ENCODE measurements at places on chromosomes 6 and 20.

DNA sequence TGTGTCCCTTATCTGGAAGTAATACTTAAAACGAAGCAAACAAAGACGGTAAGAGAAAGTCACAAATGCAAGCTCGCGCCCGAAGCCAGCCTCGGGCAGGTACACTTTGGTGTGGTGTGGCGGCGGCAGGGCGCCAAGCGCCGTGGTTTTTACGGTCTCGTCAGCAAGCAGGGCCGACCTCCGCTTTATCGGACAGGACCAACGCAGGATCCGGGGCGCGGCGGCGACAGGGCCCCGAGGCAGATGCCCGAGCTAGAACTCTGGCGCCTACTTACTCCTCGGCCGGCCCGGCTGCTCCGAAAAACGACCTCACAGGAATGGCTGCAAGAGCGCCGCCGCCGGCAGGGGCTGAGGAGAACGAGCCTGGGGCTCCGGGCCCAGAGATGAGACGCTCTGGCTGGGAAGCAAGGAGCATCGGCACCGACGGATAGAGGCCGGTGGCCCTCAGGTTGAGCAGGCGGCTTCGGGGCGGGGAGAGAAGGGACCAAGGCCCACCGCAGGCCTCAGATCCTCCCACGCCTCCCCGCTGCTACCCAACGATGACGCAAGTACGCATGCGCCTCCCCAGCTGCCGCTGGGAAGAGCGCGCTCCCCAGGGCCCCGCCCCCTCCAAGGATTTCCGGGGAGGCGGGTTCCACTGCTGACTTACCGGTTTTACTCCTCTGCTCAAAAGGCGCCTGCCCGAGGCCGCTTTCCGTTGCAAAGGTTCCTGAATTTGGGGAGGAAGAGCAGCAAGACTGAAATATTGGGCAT, 60.6 kb downstream of the FAM217A start:
- DNase-seq, result peak; percentile 75

GRCh38 chr6:67663105-67663895, 971.8 kb upstream of the ADGRB3 start:
- no peak for DNase-seq

GRCh38 chr6:159038914-159039884, 5.6 kb downstream of the TAGAP start:
- DNase-seq, result no peak

- no peak for DNase-seq
Measured at GRCh38 chr20:32006841-32007786, 3.1 kb upstream of the CCM2L start.

DNA sequence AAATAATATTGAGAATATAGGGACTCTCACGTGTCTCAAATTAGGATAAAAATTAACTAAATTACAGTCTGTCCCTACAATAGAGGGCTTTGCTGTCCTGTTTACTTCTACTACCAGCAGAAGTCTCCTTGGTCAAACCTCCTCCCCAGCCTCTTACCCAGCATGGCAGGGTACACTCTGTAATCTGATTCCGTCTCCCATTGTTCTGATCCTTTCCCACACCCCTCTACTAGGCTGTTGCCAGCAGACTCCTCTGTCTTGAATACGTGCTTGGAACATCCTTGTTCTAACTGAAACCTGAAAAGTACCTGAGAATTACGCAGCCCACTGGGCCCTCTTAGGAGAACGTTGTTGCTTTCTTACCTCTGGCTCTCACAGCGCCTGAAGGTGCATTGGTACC, 112.2 kb upstream of the PREP start:
- DNase-seq, result no peak

DNA sequence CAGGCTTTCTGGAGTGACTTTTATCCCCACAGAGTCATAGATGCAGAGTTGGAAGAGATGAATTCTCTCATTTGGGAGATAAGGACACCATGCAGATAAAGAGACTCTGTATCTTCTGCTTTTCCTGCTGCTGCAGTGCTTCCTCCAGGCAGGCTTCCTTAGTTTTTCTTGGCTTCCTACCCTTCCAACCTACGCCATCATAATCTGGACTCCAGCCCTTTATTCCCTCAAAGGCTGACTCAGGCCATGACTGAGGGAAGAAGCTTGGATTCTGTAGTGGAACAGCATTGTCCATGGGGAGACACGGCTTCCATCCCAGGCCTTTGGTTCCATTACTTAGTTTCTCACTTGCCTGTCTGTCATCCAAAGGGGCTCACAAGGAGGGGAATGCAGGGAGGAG, 6.5 kb upstream of the RNF24 start:
- no peak for DNase-seq

DNA sequence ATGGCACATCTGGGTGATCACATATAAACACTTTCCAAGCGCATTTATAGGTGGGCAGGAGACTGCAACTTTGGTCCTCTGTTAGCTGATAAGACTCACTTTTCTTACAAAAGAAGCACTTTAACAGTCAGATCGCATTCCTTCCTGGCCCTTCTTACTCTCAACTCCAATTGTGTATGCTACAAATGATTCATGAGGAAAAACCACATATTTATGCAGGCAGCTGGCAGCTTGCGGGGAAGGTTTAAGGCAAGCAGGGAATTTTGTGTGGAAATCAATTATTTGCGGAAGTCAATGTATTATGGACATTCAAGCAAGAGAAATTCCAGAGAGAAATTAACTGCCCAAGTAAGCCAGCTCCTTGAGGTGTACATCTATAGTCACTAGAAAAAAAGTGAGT, 194.0 kb downstream of the PKHD1 start:
- no peak for DNase-seq

GRCh38 chr20:745683-746301, 22.5 kb downstream of the SLC52A3 start:
- DNase-seq, result no peak

GRCh38 chr20:33284284-33284683, 1.3 kb downstream of the BPIFB1 start:
- DNase-seq, result no peak

DNA sequence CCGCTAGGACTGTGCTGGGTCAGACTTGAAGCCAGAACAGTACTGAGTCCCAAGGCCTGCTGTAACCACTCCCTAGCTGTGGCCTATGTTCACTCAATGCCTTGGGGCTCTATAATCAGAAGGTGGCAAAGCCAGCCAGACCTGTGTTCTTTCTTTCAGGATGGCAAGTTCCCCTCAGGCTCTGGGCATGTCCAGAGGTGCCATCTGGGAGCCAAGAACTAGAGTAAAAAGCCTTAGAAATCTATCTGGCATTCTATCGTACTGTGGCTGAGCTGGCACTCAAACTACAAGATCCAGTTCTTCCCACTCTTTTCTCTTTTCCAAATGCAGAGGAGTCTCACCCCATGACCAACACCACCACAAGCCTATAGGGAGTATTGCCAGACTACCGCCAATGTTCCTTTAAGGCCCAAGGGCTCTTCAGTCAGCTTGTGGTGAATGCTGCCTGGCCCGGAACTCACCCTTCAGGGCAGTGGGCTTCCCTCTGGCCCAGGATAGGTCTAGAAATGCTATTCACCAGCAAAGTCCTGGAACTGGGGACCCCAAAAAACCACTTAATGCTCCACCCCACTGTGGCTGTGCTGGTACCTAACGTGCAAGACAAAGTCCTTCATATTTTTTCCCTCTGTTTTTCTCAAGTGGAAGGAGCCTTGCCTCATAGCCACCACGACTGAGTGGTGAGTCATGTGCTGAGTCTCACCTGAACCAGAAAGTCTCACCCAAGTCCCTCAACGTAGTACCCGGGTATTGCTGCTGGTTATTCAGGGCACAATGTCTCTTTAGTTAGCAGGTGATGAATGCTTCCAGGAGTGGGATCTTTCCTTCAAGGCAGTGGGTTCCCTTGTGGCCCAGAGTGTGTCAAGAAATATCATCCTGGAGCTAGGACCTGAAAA, 8.6 kb upstream of the SIRPB2 start:
- no peak for DNase-seq

DNA sequence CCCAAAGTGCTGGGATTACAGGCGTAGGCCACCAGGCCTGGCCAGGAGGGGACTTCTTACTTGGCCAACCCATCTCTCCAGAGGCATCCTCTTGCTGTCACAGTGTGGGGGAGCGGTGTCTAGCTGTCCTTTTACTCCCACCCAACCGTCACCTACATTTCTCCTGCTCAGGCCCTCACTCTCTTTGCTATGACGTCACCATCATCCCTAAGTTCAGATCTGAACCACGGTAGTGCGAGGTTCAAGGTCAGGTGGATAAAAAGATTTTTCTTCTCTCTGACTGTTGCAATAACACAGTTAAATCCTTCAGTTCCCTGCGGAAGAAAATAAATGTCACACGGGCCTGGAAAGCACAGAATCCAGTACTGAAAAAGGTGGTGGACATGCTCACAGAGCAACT, 7.3 kb upstream of the RAET1L start:
- no peak for DNase-seq

DNA sequence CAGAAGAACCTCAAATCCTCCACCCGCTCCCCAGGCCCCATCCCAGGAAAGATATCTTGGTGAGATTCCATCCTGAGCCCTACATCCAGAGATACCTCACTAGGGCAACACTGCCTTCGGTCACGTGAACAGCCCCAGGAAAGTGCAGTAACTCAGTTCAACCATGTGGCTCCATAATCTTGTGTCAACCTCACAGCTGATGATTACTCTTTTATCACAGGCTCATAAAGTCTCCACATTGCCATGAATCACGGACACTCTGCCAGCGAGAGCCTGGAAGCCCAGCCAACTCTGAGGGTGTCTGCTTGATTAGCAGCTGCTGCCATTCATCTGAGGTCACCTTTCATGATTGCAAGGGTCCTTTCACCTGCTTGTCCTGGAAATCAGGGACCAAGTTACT, 175.8 kb upstream of the LRFN2 start:
- no peak for DNase-seq

GRCh38 chr6:154343473-154344308, 12.9 kb downstream of the IPCEF1 start:
- no peak for DNase-seq

DNA sequence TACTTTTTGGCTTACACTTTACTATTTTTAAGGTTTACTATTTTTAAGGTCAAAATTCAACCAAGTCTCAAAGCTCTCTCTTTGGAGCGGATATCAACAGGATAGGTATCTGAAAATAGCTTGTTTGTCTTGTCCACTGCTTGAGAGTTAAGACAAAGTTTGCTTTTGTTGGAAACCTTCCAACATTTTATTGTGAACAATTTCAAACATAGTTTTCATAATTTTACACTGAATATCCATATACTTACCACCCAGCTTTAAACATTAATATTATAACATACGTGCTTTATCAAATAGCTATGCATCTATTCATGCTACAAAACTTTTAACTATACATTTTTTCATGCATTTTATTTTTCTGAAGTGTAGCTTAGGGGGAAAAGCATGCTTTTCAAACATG, 109.9 kb downstream of the FYN start:
- no peak for DNase-seq

GRCh38 chr6:152085451-152085921, 278.0 kb downstream of the ESR1 start:
- no peak for DNase-seq

- no peak for DNase-seq
Measured at GRCh38 chr20:50197463-50198179, 7.0 kb downstream of the CEBPB start.

GRCh38 chr6:157388924-157389323, 7.9 kb downstream of the ZDHHC14 start:
- DNase-seq, result no peak

DNA sequence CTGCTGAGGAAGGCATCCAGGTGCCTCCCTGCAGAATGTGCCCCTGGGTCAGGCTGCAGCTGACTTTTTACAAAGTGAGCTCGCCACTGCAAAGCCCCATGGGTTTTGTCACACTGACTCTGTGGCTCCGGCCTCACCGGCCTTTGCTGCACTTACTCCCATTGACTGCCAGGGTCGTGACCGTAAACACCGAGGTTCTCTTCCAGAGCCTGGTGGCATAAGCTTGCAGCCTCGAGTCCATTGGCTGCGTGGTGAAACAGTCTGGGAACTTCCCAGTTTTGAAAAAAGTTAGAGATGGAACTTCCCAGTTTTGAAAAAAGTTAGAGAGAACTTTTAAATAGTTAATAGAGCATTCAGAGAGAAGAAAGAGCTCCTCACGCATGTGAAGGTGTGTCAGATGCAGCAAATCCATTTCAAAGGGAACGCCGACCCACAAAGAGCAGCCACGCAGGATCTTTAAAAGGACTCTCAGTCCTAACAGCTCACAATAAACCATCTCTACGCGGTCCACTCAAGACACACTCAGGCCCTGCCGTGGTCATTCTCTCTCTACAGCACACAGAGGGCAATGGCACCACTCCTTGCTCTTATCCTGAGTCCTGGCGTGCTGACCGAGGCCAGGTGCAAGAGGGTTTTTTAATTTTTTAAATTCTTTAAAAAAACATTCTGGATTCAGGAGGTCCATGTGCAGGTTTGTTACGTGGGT, 12.8 kb downstream of the RAMACL start:
- no peak for DNase-seq

- DNase-seq, result no peak
Measured at GRCh38 chr6:71082033-71082650, 125.3 kb upstream of the B3GAT2 start.

DNA sequence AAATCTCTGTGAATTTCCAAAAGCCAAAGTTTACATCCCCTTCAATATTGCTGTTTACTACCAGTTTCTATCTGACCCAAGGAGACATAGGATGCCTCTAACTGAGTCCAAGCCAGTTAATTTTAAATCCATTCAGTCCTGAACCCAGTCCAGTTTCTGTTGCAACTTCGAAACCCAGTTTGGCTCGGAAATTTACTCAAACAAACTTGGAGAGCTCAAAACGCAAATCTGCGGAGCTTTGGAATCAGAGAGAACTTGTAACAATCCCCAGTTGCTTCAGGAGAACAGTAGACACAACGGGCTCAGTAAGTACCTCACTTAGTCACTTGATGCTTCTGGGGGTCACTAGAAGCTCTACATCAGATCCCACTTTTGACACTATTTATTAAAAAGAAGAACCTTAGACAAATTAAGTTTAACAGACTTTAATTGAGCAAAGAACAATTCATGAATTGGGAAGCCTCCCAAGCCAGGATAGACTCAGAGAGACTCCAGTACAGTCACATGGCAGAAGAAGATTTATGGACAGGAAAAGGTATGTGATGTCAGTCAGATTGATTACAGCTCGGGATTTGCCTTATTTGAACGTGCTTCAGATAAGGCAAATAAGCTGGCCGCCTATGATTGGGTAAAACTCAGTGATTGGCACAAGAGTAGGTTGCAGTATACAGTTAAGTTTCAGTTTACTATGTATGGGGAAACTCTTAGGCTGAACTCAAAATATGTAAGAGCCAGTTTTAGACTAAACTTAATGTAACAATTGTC, 118.0 kb downstream of the RFPL4B start:
- no peak for DNase-seq

- DNase-seq, result no peak
Measured at GRCh38 chr6:13355043-13355945, 27.0 kb upstream of the TBC1D7 start.
